Left cardiac atrium (tissue), 4 donors: ENCODE measurements at places on chromosomes 1 and 21. TPM values are rescaled to one million over a fixed set of nuclear protein-coding genes. Genes with fewer than 3 reads are reported as not detected.

DNA sequence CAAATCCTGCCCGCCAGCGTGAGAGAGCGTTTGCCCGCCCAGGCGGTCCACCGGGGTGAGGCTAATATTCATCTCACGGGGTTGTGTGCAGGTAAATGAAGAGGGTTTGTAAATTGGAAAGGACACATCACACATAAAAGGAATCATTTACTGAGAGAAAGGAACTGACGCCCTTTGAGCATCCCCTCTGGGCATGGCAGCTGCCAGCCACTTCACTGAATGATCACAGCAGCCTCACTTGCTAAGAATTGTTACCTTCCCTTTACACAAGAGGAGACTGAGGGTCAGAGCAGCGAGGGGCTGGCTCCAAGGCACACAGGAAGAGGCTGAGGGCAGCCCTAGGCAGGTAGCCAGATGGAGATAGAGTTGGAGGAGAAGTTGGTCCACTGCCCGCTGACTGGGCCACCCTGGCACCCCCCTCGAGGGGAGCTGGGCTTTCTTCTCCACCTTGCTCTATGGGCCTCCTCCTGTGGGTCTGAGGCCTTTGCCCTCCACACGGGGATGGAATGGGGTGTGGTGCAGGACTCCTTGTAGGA, 96.0 kb downstream of the FOXD2 start:
- DNase-seq = no peak

- DNase-seq = no peak
Observed at GRCh38 chr21:44916965-44917364, 3.7 kb downstream of the ITGB2 start.

DNA sequence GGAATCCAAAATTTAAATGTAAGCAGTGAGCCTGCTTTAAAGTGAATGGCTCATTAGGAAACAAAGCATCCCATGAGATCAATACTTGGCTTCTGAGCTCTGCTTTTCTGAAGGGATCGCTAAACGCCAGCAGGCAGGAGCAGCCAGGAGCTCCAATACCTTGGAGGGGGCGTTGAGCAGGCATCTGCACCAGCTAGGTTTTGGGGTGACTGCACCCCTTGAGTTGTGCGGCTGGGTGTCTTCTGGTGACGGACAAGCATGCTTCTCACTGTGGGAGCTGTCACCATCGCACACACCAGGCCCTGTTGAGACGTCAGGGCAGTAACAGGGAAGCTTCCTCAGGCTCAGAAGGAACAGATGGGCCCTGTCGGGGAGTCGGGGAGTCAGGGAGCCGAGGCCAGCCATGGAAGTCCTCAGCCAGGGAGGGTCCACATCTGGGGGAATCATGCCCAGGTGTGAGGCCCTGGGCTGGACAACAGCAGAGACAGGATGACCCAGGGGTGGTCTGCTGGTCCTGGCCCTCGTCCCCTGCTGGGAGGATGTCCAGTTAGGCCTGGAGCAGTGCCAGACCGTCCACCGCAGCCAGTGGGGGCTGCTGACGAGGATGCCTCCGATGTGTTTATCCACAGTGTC, 57.9 kb upstream of the ADARB1 start:
- peak; percentile 24 for DNase-seq

GRCh38 chr1:5506634-5507033, 485.6 kb downstream of the NPHP4 start:
- no peak for DNase-seq

The CACHD1 gene
- 9.2 TPM for total RNA-seq

The G0S2 gene
- total RNA-seq = 440 TPM

The GART gene
- 30.6 TPM for total RNA-seq

The CD247 gene
- total RNA-seq = 2.0 TPM
